HuH-7.5 (cell line): ENCODE measurements at places on chromosomes 7 and 10.
A peak's percentile ranks its signal among the peaks of the same experiment; 100 is the strongest.

GRCh38 chr7:121766676-121767075 lies 106.3 kb upstream of the PTPRZ1 start:
- no peak for DNase-seq

DNA sequence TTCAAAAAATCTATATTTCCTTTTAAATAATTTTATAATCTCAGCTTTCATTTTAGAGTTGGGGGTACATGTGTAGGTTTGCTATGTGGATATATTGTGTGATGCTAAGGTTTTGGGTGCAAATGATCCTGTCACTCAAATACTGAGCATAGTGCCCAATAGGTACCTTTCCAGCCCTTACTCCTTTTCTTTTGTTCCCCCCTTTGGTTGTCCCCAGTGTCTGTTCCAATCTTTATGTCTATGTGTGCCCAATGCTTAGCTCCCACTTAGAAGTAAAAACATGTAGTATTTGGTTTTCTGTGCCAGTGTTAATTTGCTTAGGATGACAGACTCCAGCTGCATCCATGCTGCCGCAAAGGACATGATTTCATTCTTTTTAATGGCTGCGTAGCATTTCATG lies 103.6 kb downstream of the ZEB1 start:
- no peak for DNase-seq

DNA sequence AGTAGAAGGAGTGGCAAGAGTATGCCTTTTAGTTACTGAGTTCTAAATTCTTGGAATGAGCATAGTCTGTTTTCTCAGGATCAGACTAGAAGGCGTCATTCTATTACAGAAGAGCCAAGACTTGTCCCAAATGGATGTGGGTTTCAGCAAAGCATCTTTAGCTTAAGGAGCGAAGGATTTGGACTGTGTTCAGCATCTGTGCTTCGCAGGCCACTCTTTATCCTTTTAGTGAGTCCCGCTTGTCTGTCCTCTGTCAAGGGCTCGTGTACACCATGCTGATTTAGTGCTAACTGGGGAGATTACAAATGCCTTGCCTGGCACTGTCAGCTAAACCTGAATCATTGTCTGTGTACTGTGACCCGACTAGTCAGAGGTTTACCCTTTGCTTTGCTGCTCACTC lies 465.7 kb downstream of the AUTS2 start:
- no peak for DNase-seq

DNA sequence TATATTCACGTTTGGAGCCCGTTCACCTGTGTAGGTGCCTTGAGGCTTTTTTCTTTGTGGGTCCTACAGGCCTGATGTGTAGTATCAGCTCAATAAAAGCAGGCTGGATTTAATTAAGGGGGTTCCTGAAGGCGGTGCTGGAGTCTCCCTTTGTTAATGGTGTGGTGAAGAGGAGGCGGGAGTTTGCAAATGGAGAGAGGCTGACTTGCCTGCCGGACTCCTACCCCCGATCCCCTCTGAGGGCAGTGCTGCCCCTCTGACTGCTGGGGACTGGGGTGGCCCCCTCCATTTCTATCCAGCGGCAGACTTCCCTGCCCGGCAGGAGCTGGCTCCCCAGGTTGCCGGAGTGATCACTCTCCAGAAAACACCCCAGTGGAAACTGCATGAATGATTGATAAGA lies 45.1 kb downstream of the ZMIZ1 start:
- DNase-seq, result no peak

DNA sequence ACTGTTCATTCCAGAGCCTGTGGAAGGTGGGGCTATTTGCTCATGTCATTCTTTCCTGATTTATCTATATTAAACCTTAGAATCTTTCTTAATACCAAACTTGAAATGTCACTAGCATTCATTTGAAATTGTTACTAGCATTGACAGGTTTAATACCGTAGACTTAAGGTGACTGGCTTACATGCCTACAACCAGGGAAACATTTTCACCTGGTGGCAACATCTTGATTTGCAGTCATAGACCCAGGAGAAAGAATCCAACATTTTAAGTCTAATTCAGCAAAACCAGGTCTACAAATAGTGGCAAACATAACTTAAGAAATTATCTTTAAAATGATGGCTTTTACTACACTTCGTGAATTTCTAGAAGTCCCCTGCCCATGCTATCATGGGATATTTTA lies 353.7 kb downstream of the HTR7 start:
- no peak for DNase-seq

- no peak for DNase-seq
These were observed 228.5 kb downstream of the CDK14 start for GRCh38 chr7:90824386-90825307.

DNA sequence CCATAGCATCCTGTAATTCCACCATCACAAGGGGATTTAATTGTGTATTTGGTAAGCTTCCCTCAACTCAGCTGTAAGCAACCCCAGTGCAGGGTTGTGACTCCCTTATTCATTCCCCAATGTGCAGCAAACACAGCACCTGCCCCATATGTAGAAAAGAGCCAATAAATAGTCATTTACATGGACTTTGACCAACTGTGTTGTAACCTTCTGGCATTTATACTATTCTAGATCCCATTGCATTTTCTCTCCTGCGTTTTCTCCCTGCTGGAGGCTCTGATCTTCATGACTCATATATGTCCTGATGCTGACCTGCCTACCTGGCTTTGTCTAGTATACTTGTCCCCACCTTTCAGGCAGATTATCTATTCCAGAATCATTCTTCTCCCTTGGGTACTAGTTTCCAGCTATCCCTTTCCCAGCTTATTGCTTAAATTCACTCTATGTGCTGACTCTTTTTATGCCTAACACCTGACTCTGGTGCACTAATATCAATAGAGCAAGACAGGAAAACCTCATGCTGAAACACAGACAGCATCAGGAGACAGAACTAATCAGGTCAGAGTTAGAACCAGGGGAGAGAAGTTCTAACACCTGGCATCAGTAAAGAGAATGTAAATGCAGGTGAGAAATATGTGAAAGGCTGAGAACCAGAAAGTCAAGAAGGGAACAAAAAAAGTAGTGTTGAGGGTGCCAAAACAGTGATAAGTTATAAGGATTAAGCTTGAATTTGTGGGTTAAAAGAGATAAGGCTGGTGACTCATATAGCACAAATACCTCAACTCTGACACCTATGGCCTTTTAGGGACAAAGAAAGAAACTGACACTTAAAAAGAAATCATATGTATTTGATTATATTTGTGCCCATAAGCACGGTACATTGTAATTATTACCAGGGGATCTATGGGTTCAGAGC lies 402.7 kb downstream of the IPMK start:
- DNase-seq, result peak; percentile 5

- DNase-seq, result no peak
These were observed 40.5 kb downstream of the NRBF2 start for GRCh38 chr10:63173468-63174232.

DNA sequence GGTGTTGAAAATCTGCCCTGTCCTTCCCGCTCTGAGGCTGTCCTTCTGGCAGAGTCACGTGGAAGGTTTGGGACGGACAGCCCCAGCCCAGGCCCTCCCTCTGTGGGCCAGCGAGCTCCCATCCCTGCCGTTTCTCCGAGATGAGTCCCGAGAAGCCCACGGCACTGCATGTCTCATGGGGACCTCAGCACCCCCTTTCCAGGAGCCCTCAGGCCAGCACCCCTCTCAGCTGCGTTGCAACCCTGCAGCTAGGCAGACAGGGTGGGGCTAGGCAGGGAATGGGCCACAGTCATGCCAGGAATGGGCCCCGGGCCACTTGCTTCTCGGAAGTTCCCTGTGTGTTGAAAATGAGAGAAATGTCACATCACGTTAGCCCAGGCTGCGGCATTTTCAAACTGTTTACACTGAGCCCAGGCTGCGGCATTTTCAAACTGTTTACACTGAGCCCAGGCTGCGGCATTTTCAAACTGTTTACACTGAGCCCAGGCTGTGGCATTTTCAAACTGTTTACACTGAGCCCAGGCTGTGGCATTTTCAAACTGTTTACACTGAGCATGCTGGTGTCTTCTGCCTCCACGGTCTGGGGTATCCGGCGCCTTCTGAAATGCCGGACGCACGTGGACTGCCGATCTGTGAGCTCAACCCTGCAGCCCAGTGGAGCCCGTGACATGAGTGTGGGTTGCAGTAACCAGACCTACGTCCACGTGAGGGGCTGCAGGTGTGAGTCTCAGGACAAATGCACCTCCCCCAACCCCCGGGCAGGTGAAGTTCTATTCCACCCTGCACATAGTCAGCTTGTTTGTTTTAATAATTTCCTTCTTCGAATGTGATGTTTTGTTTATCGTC lies 42.6 kb downstream of the FAM20C start:
- DNase-seq, result peak; percentile 70

DNA sequence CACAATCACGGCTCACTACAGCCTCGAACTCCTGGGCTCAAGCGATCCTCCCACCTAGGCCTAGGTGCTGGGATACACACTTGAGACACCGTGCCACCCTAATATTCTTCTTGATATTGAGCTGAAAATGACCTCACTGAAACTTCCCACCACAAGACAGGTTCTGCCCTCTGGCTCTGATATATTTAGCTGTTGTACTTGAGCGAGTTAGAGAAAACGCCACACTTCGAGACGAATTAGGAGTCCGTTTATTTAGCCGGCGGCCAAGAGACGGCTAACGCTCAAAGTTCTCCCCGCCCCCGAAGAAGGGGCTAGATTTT lies 17.9 kb downstream of the ZC3HAV1 start:
- no peak for DNase-seq

DNA sequence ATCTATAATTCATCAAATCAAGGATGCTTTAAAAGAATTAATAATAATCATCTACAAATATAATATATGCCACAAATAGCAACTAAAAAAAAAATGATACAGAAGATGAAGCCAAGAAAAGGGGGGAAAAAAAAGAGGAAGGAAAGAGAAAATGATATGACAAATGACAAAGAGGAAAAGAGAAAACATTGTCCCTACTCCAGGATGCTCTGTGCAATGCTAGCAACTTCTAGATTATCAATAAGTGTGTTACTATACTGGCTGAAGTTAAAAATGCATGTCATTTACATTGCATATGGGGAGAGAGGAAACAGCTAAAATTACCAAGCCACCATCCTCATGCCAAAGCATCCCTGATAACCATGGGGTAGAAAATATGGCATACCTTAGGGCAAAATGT lies 104.2 kb downstream of the SFMBT2 start:
- DNase-seq, result no peak

DNA sequence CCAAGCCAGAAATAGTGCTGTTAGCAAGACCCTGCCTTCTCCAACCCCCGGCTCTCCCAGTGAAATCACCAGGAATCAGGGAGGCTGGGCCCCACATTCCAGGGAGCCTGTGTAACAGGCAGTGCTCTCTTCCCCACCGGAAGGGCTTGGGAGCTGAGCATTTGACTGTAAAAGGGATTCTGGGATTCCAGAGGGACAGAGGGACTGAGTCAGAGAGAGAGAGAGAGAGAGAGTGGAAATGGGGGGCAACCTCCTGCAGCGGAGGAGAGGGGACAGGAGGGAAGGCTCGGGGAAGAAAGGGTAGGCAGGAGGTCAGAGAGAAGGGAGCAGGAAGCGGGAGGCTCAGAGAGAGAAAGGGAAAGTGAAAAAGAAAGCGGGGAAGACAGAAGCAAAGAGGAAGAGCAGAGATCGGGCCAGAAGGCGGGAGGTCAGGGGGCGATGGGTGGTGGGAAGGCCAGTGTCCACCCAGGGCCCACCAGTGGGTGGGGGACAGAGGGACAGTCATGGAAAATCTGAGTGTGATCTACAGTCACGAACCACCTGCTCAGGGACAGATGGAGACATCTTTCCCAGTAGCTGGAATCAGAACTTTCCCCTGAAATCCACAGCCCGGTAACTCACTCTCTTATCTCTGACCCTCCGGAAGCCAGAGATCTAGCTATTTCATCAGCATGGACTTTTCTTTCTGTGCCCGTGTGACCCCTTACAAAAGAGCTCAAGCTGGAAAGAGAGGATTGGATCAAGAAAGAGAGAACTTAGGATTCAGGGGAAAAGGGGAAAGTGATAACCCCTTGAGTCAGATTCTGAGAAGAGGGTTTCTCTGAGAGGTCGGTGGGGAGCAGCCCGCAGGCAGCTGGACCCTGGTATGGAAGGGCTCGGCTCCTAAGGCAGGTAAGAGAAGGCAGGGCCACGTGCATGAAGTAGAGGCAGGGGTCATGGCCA lies 4.6 kb upstream of the SERPINE1 start:
- peak; percentile 75 for DNase-seq

DNA sequence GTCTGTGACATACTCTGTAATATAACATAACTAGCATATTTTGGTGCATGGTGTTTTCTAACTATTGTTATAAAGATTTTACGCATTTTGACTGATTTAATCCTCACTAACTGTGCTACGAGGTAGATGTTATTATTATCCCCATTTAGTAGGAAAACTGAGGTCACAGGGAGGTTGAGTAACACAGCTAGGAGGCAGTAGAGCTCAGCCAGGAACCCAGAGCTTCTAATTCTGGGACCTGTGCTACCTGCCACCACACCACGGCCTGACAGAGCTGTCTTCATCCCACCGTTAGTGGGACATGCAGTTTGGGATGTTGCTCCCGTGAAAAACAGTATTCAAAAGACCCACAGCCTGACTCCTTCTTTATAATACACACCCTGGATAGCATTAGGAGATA lies 962.5 kb downstream of the CNTNAP2 start:
- DNase-seq, result no peak

GRCh38 chr7:146177301-146177700 lies 60.7 kb downstream of the CNTNAP2 start:
- no peak for DNase-seq

DNA sequence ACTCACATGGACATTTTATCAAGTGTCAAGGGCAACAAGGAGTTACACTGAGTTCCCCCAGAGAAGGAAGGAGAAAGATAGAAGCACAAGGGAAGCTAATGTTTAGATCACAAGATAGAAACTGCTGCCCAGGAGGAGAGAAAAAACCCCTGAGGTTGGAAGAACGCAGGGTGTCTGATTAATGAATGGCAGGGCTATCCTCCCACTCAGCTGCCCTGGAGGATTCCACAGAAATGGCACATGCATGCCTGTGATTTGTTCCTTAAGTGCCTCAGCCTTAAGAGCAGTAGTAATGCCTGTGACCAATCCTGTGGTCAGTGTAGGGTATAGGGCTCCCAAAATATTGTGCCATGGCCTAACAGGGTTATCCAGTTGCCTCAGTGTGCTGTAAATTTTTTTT lies 20.2 kb downstream of the DNAJB9 start:
- no peak for DNase-seq

DNA sequence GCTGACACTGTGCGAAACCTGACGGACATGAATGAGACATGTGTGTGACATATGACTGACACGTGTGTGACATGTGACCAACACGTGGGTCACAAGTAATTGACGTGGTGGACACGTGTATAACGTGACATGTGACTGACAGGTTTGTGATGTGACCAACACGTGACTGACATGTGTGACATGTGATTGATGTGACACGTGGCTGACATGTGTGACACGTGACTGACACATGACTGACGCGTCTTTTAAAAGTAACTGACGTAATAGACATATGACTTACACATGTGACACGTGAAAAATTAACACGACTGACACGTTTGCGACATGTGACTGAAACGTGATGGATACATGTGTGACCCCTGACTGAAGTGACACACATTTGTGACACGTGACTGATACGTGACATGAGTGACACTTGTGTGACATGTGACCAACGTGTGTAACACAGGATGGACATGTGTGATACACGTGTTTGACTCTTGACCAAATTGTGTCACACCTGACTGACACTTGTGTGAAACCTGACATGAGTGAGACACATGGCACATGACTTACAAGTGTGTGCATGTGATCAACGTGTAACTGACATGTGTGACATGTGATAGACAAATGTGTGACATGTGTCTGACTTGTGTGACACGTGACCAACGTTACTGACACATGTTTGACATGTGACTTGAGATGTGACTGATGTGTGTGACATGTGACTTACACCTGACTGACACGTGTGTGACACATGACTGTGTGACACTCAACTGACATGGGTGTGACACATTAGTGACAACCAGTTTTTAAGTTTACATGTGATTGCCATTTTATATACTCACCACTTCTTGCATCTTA lies 56.9 kb downstream of the ZNF92 start:
- DNase-seq, result no peak

GRCh38 chr7:128427289-128427891 lies 17.6 kb upstream of the IMPDH1 start:
- DNase-seq, result no peak
